ENCODE measurements at places on chromosomes 2 and 18.

DNA sequence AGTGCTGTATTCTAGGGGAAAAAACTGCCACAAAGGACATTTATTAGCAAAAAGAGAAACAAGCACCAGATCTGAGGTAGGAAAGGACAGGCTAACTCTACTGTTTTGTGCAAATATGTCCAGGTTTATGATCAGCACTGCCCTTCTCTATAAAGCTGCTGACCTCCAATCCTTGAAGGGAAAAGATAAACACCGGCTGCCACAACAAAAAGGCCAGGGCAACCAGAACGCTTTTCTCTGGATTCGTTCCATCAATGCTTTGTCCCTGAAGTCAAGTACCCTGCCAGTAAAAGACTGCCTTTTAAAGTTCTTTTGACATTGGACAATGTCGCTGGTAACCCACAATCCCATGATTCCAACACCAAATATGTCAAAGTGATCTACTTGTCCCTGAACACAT lies 21.0 kb downstream of the SMAD2 start:
- no peak for DNase-seq

- DNase-seq = no peak
Measured at GRCh38 chr18:80168346-80168745, 59.3 kb downstream of the ADNP2 start.

DNA sequence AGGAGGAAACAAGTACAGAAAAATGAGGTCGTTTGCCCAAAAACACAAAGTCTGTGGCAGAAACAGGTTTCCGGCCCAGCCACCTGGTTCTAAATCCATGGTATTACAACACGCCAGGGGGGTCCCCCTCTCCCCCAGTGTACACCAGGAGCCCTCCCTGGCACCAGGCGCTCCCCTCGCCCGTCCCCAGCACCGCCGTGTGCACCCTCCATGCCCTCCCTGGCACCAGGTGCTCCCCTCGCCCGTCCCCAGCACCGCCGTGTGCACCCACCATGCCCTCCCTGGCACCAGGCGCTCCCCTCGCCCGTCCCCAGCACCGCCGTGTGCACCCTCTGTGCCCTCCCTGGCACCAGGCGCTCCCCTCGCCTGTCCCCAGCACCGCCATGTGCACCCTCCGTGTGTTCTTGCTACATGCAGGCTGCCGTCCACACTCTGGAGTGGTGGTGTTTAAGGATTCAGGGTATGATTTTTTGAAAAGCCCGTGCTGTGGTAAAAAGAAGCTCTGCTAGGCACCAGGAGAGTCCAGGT lies 59.8 kb upstream of the NFATC1 start:
- DNase-seq = no peak

- no peak for DNase-seq
Measured at GRCh38 chr2:106191511-106192016, 2.5 kb downstream of the UXS1 start.

DNA sequence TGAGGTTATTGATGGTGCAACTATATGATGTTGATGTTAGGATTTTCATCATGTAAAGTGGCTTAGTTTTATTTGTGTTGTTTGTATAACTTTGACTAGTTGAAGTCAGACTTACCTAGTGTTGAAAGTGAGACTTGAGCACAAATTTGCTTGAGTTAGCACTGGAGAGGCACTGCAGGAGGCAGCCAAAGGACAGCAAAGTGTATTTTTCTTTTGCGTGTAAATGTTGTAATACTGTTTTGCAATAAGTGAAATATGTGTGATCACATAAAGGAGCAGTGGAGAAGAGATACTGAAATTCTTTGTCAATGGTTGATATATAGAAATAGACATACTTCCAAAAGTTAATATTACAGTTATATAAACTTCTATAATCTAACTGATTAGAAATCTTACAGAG lies 332.0 kb upstream of the RAB12 start:
- DNase-seq = no peak

GRCh38 chr2:127208313-127208712 lies 11.8 kb downstream of the CYP27C1 start:
- no peak for DNase-seq
